ENCODE measurements at places on chromosomes 7 and 10. TPM values are rescaled to one million over a fixed set of nuclear protein-coding genes. Genes with fewer than 3 reads are reported as not detected.

The CNTNAP2 gene
- total RNA-seq, result not detected

The SLC29A4 gene
- 1.0 TPM for total RNA-seq

DNA sequence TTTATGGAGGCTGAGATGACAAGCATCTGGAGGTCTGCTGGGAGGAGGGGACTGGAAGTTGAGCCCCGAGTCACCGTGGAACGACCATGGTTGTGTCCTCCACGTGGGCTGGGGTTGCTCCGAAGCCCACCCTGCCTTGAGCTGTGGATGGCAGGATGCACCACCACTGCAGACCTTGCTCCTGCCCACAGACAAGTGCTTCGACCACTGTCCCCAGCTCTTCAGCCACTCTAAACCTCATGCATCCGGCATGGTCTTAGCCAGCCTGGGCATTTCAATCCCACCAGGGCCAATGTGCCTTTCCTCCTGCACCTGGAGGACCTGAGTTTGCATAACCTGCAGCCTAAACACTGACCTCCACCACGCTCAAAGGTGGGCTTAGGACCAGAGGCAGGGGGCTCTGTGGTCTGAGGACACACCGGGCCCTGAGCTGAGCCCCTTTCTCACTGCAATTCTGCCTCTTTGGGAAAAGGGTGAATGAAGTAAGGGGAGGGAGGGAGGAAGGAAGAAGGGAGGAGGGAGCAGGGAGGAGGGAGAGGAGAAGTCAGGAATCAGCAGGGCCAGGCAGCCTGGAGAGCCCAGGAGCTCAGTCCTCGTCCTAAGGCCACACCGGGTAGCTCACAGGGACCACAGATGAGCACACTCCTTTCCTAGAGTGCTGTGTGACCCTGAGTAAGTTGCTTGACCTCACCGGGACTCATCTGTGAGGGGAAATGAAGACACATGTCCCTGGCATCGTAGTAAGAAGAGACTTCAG, 44.8 kb upstream of the DNAAF5 start:
- DNase-seq, result no peak

- no peak for DNase-seq
Observed at GRCh38 chr7:158047391-158048059, 540.1 kb downstream of the PTPRN2 start.

GRCh38 chr7:68535266-68535665, 1063.0 kb upstream of the AUTS2 start:
- no peak for DNase-seq

DNA sequence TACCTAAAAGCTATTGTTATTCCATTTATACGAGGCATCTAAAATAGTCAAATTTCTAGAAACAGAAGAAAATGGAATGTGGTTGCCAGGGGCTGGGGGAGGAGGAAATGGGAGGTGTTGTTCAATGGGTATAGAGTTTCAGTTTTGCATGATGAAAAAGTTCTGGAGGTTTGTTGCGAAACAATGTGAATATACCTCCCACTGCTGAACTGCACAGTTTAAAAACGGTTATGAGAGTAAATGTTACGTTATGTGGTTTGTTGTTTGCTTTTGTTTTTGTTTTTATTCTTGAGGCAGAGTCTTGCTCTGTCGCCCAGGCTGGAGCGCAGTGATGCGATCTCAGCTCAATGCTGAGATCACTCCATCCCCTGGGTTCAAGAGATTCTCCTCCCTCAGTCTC, 64.9 kb upstream of the NRBF2 start:
- DNase-seq, result no peak

All from dermis blood vessel endothelial cell (primary cell).